ENCODE measurements at places on chromosomes 12 and 14.

DNA sequence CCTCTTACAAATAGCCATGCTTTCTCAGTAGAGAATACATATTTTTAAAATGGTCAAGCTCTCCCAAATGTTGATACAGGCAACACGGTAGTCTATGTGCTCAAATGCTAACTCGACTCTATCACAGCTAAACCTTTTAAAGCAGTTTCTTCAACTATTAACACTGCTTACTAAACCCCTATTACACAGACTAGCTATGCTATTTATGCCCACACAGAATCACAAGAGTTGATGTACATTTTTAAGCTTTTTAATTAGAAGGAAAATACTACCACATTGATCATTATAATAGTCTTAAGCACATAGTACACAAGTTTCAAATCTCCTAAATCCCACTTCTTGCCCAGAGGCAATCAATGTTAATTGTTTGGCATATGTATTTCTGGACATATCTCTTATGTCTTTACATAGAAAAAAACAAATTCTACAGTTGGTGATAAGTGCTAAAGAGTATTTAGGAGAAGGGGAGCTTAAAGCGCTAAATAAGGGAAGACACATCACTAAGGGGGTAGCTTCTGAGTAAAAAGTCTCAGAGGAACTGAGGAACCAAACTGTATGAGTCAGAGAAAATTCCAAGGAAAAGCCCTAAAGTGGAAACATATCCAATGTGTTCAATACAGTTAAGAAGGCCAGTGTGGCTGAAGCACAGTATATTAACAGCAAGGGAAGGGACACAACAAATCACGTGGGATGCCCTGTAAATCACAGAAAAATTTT, 13.7 kb downstream of the HNRNPC start:
- DNase-seq: no peak

- no peak for DNase-seq
These were observed 55.8 kb downstream of the CCDC85C start for GRCh38 chr14:99548255-99548654.

DNA sequence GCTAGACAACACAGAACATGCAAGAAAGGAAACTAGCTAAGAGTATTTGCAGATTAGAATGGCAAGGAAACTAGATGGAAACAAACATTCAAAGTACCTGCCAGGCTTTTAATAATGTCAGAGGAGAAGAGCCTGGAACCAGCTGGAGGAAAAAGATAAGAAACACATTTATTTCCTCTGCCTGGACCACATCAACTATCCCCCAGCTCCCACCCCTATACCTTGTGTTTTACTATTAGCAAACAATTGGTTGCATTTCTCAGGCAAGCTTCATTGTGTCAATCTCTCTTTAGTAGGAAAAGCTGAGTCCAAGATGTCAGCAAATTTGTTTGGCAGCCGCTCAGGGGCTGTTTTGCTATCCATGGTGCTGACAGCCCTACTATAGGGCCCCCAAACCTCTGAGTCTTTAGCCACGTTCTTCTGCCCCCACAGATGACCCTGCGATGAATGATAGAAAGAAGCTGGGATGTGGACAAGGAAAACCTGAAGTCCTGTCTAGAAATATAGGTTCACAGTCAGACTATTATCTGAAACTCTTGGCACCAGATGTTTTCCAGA, 11.6 kb upstream of the SYNDIG1L start:
- DNase-seq: no peak

GRCh38 chr12:32533971-32534590, 134.7 kb downstream of the FGD4 start:
- peak; percentile 91 for DNase-seq

GRCh38 chr14:104697892-104698583, 8.6 kb downstream of the INF2 start:
- no peak for DNase-seq

DNA sequence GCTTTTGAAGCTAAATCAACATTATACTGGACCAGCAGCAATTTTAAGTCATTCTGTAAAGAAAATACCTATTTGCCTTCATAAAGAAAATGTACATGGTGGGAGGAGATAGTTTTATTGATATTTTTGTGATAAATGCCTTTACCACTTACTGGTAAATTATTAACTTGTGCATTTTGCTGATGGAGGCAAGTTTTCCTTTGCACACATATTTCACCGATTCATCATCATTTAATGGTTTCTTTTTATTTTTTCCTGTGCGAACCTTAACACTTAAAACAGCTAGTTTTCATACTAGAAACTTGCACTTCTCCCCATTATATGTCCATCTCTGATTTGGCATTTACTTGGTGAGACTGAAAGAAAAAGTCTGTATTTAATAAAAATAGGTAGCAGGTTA, 239.3 kb downstream of the TRHDE start:
- DNase-seq: peak; percentile 49

- DNase-seq: no peak
These were observed 33.8 kb downstream of the TECPR2 start for GRCh38 chr14:102396521-102396920.

DNA sequence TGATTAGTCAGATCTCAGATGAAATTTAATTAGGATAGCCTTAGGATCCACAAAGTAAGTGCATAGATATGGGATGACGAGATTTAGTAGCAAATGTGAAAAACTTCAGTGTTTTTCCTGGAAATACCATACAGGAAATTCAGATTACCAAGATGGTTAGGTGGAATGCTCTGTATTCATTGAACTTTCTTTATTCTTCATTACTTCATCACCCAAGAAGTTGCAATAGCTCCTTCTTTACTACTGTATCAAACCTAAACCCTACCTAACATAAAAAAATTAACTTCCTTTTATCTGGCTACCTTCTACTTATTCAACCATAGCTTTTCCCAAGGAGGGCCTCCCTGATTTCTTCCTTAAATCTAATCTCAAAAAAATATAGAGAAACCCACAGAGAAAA, 100.4 kb downstream of the TTC6 start:
- no peak for DNase-seq

- DNase-seq: no peak
These were observed 18.9 kb downstream of the SDS start for GRCh38 chr12:113384778-113385177.

- DNase-seq: no peak
These were observed 77.1 kb upstream of the NUDT4 start for GRCh38 chr12:93300611-93301021.

- no peak for DNase-seq
These were observed 19.5 kb downstream of the TMED10 start for GRCh38 chr14:75156901-75157300.

GRCh38 chr12:78086553-78087362, 256.1 kb downstream of the NAV3 start:
- peak; percentile 13 for DNase-seq

- peak; percentile 14 for DNase-seq
These were observed 186.7 kb upstream of the VASH1 start for GRCh38 chr14:76574416-76575095.

DNA sequence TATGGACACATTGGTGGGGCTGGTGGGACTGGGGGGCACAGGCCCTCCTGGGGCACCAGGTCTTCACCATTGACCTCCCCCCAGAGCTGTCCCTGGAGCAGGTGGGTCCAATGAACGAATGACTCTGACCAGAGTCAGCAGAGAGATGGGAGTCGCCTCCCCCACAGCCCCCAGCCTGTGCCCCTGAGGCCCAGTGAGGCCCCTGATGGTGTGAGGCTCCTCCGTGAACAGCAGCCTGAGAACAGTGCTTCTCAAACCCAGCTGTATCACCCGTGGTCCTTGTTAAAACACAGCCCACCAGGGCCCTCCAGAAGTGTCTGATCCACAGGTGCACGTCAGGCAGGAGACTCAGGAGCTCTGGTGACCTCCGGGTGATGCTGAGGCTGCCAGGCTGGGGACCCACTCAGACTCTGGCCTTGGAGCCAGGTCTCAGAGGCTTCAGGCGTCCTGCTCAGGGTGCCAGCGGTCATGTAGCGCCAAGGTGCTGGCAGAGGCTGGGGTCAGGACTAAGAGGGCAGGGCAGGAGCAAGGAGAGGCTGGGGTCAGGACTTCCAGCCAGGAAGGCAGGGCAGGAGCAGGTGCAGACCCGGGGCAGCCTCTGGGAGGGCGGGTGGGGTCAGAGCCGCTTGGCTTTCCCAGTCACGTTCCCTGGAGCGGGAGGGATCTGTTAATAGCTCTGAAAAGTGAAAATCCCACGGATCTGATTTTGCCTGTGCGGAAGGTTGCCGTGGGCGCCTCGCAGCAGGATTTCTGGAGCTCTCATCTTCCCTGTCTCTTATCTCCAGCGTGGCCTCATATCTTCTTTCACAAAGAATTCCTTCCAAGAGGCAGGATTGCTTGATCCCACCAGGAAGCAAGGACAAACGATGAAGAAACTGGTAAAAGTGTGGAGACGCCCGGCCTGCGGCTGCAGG, 35.0 kb downstream of the GALNT9 start:
- no peak for DNase-seq

GRCh38 chr12:120199025-120199424, 1.9 kb downstream of the RPLP0 start:
- peak; percentile 37 for DNase-seq

GRCh38 chr14:73965216-73965615, 15.1 kb downstream of the COQ6 start:
- DNase-seq: no peak

DNA sequence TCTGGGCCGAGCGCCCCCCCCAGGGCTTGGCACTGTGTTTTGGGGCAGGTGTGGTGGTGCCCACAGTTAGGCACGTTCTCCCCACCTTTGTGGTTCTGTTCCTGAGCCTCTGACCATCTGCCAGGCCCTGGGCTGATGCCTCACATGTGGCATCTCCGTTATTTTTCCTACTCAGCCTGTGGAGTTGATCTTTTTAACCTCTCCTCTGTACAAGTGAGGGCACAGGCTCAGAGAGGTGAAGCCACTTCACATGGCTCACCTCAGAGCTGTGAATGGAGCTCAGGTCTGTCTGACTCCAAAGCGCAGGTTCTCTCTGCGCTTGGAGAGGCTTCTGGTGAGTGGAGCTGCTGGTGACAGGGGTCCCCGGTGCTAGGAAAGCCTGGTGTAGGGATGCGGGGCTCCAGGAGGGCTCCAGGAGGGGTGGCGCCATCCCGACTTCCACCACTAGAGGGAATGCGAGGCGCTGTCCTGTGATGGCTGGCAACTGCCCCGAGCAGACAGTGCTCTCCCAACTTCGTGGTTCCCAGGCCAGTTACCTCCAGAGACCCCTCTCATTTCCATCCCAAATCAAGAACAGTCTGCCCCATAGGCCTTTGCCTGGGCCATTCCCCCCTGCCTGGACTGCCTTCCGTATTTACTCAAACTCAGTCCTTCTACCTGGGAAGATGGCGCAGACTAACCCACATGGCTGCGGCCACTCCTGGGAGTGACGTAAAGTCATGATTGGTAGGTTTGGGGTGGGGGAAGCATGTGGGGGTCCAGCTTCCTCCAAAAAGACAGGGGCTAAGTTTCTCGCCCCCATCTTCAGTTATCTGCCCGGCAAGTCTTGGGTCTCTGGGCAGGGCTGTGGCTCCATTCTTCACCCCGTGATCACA, 9.9 kb downstream of the BCL7A start:
- peak; percentile 48 for DNase-seq

DNA sequence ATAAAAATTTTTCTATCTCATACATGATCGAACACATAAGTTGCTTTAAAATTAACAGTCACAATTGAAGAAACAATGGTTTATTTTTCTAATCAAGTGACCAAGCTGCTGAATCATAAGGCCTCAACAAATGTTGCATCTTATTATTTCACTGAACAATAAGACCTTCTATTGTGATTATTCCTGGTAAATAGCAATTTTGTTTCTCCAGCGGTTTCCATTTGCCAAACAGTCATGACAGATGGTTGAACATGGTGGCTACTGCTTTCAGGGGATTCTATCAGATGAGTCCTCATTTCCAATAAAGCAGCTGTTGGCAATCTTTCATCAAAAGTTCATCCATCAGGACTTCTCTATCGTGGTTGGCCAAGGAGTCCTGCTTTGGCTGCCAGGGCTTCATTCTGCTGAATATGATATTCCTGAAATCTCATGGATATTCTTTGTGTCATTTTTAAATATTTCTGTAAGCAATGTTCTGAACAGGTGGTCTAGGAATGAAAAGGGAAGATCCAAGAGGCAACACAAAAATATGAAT, 13.0 kb downstream of the TOMM20L start:
- no peak for DNase-seq

DNA sequence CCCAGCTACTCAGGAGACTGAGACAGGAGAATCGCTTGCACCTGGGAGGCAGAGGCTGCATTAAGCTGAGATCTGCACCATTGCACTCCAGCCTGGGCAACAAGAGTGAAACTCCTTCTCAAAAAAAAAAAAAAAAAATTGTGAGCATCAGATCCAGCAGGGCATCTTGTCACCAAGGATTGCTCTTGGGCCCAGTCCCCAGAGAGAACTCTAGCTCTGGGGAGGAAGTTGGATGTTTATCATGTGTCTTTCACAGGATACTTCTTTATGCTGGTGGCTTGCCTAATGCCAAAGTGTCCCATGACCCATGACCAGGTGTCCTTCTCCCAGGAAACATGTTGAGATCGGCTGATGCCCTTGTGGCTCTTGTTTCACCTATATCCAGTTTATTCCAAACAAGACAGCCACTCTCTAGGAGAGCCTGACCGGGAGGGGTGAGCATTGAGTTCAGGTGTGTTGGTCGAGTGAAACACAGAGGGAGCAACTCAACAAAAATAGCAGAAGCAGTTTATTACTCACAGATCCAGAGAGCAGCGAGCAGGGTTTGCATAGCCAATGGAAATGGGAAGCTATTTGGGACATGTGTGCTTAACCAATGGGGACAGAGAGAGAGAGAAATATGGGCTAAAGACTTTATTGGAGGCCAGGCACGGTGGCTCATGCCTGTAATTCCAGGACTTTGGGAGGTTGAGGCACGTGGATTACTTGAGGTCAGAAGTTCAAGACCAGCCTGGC, 6.6 kb upstream of the TCHP start:
- peak; percentile 21 for DNase-seq

DNA sequence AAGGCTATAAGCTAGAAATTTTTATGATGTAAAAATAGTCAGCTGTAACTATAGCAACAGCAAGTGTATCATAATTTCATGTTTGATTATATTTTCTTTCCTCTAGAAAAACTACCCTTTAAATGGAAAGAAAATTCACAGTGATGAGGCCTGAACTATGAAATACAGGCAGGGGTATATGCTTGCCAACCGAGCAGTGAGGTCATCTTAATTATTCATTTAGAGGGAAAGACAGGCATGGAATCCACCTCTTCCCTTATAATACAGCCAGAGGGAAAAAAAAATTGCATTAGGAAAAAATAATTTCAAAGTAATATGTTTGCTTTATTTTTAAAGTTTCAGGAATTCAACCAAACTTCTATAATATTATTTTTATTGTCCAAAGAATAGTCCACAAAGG, 139.8 kb downstream of the EPS8 start:
- no peak for DNase-seq

DNA sequence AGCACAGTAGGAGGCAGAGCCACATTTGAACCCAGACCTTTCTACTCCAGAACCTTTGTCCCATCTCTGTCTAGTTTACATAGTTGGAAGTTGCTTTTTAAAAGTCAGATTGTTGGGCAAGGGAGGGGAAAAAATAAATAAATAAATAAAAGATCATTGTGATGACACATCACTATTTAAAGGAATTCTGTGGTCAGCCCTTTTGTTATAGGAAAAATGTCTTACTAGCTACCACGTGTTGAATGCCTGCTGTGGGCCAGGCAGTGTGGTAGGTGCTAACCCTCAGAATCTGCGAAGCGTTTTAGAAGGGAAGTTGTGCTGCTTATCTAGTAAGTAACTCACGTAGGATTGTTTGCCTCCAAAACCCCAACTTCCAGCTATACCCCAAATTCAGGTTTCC, 62.3 kb downstream of the BHLHE41 start:
- no peak for DNase-seq

GRCh38 chr14:52949711-52950409, 990 bp downstream of the FERMT2 start:
- DNase-seq: peak; percentile 13
